ENCODE measurements at places on chromosomes 12 and 14.

DNA sequence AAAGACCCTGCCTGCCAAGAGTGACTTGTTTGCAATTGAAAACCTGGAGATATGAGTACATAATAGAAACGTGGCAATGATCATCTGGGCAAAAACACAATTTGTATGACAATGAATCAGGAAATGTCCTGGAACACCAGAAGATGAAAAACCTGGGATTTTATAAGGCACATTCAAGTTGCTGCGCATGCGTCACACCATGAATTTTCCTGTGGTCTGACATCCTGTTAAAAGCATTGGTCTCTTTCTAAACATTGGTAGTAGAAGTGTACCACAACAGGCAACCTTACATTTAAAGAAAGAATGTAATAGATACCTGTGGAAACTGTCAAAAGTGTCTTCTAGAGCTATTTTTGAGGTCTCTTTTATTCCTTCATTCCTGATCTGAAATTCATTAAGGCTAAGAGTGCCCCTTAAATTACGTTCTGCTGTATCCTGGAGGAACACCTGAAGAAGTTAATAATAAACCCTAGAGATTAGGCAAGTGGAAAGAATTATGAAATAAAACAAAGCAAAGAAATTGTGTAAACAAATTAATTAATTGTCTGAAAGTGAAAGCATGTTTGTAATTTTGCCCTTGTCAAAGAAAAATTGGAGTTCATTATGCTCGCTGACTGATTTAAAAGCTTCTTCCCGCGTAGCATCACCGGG, 676.5 kb downstream of the DIO2 start:
- DNase-seq, result no peak

- no peak for DNase-seq
Measured at GRCh38 chr12:131815131-131815530, 13.1 kb upstream of the MMP17 start.

DNA sequence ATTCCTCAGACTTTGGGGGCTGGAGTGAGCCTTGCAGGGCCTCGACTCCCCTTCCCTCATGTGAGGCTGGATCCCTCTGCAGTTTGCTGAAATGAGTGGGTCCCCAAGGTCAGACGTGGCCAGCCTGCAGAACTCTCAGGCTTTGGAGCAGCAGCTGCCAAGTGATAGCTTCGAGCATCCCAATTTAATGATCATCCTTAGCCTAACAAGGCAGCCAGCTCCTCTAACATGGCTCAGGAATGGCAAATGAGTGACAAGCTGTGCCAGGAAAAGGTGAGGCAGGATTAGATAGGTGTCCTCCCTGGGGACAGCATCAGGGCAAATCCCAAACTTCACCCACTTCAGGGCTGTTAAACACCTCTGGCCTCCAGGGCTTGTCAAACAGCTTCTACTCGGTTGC, 130.7 kb upstream of the PWP1 start:
- no peak for DNase-seq

DNA sequence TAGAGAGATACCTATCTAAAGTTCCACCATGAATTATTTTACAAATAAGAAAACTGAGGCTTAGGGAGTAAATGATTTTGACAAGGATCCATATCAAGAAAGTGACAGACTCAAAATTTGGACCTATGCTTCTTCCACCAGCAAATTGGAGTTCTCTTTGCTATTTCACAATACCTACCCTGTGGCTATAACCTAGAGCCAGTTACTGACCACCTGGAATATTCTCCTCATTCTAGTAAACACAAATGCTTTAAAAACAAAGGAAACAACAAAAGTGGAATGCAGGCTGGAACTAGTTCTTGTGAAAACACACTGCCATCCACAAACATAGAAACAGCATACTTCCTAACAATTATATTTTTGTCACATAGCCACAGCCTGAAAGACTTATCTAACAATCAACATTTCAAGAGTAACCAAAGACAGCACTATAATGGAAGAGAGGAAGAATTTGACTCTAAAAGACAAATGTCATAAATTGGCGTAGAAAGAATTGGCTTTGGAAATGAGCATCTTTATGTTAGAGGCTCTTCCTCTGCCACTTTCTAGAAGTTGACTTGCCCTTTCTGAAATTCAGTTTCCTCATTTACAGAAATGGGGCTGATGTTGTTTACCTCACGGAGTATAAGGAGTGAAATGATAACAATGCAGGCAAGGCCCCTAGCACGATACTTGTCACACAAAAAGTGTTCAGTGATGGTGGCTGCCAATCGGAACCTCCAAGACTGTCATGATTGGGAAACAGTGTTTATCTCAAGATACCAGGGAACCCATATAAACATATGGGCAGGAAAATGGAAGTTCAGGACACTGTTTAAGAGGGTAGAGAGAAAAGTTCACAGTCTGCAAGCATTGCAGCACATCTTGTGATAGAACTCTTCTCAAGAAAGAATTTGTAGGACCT, 138.6 kb upstream of the LGR5 start:
- no peak for DNase-seq

GRCh38 chr12:98968896-98969295, 323.8 kb downstream of the APAF1 start:
- no peak for DNase-seq

DNA sequence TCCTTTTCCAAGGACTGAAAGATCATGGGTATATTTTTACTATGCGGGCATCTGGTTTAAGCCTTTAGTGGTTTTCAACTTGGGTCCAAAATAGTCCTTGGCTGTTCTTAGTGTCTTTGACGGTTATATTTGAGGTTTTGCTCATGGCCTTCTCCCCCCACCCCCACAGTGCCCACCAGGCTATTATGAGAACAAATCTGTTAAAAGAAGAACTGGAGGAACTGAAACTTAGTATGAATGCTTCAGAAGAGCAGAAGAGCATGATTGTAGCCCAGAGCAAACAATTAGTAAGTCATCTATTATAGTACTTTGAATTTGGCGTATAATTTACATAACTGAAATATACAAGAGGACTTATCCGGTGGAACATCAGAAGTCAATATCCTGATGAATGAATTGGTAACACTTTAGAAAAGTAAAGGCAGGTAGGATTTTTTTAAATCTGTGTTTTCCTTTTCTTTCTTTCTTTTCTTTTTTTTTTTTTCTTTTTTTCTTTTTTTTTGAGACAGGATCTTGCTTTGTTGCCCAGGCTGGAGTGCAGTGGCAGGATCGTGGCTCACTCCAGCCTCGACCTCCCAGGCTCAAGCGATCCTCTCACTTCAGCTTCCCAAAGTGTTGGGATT, 71.8 kb upstream of the BCAT1 start:
- DNase-seq, result no peak

GRCh38 chr14:67940486-67941455, 121.2 kb downstream of the RAD51B start:
- DNase-seq, result no peak

DNA sequence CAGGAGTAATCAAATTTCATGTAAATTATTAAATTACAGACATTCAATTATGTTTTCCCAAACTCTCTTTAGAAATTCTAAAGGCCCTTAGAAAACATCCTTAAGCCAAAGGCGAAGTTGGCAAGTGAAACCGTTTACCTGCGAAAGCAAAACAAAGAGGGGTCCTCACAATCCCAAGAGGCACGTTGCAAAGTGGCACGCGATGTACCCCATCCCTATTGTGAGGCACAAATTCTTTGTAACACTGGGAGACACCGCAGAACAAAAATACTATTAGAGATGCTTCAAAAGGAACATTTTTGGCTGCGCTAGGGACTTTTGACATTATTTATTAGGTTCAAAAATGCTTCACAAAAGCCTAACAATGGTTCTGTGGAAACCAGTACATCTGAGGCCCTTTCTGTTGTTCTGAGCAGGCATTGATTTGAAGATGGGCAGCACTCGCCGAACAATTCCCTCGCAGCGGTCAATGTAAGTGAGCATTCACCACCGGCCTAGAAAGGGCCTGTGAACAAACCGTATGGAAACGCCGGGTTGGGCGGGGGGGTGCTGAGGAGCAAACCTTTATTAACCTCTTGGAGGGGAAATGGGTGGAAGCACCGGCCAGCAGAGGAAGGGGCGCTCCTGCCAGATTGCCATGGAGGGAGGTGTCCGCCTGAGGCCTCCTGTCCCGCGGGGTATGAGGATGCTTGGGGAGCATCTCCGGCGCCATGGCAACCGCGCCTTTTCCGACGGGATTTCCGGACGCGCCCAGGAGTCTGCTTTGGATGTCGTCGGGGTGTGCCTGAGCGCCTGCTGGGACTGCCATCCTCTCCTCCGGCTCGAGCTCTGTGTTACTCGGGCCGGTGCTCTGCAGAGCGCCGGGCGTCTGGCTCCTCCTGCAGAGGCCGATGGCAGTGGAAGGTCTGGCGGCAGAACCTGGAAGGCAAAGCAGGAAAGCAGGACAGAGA, 193.9 kb downstream of the C12orf42 start:
- no peak for DNase-seq

DNA sequence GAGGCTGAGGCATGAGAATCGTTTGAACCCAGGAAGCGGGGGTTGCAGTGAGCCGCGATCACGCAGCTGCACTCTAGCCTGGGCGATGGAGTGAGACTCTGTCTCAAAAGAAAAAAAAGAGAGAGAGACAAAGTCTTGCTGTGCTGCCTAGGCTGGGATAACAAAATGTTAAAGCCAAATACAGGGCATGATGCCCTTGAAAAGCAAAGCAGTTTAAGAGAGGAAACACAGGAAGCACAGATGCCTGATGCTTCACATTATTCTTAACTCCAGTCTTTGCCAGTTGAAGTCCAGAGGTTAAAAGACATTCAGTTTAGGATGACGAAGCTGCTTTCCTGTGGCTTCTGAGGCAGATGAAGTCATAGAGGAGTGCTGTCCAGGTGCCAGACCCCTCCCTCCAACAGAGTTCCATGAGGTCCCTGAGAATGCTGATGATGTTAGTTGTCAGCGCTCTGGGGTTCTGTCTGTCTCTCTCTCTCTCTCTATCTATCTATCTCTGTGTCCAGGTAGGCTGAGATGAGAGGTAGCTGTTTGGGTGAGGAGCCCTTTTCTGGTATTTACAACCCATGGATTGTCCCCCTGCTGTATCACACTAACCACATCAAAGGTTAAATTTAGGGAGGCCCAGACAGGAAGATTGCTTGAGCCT, 4.9 kb upstream of the MRPL52 start:
- DNase-seq, result no peak

- no peak for DNase-seq
Measured at GRCh38 chr14:22613106-22613695, 15.1 kb downstream of the ABHD4 start.

DNA sequence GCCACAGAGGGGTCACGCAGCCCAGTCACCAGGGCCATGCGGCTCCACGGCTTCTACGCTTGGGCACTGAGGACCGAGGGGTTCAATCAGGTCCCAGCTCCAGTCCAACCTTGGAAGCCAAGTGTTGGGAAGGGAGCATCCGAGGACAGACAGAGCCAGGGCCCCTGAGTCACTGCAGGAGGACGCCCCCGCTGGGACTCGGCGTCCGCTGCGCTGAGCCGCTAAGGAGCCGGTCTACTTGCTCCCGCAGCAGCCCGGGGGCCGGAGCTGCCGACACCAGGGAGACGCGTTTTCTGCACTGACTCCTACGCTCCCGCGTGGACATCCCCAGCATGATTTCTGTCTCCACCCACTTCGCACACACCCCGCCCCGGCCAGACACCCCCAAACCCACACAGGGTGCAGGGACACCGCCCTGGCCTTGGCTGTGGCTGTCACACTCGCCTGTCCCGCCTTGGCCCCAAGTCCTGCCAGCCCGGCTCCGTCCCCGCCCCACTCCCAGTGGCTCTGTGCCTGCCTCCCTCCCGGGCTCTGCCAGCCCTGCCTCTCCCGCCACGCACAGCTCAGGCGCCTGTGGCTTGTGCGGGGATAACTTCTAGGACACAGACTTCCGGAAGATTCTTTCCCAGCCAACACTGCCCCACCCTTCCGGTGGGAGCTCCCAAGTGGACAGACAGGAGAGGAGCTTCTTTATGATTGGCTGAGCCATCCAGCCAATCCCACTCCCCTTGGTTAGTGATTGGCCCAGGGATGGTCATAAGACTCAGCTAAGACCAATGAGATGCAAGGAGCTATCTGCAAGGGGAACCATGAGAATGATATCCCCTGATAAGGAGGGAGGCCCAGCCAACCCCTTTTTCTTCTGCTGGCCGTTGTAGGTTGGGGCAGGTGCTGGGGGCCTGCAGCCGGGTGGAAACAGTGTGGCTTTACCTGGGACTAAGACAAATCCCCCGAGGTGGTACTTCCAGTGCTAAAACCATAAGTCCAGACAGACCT, 118.9 kb upstream of the SFSWAP start:
- no peak for DNase-seq

GRCh38 chr14:72717220-72717619, 176.7 kb downstream of the DPF3 start:
- DNase-seq, result no peak

DNA sequence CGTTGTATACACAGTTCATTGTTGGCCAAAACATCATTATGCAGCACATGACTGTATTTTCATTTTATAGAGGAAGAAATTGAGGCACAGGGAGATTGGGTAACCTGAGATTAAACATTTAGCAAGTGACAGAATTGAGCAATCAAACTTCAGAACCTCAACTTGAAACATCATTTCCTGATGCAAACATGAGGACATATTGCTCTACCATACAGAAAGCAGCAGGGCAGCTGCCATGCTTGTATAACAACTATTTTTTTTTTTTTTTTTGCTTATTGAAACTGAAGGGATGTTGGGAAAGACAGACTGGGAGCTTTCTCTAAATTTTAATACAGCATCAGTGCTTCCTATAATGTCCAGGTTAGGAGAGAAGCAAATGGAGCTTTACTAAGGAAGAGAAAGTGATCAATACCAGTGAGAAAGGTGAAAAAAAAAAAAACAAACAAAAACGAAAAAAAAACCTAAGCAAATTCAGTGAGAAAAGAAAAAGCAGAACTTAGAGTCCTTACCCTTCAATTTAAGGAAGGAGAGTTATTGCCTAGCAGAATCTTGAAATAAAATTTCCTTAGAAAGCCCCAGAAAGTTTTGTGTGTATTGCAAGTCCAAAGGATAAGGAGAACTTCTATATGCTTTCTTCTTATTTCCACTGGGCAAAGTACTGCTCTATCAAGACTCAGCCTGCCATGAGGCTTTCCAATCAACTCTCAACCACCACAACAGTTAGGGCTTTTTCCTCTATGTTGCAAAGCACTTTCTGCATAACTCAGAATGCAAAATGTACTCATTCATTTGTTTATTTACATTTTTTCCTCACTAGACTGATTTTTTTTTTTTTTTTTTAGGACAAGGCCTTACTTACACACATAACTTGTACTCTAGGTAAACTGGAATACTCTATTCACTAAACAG, 21.6 kb downstream of the BTG1 start:
- DNase-seq, result no peak

GRCh38 chr14:80545935-80546854, 334.9 kb upstream of the DIO2 start:
- DNase-seq, result no peak
